Fibroblast of skin of right biceps (primary cell): ENCODE measurements at places on chromosomes 7 and 10.

GRCh38 chr7:151889406-151890354 is 12.8 kb upstream of the PRKAG2 start:
- DNase-seq = no peak

DNA sequence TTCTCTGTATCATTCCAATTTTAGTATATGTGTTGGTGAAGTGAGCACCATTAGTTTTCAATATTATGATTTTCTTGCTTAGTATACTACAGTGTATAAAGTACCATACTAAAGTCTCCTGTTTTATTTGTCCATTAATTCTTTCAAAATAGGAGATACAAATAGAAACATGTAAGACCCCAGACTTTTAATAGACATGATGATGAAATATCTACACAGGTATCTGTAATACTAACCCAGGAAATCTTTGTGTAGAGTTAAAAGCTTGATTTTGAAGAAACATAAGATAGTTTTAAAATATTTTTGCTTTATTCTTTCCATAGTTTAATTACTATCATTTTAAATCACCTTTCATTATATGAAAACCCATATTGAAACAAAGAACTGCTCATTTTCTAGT is 133.8 kb upstream of the WNT16 start:
- DNase-seq = no peak

DNA sequence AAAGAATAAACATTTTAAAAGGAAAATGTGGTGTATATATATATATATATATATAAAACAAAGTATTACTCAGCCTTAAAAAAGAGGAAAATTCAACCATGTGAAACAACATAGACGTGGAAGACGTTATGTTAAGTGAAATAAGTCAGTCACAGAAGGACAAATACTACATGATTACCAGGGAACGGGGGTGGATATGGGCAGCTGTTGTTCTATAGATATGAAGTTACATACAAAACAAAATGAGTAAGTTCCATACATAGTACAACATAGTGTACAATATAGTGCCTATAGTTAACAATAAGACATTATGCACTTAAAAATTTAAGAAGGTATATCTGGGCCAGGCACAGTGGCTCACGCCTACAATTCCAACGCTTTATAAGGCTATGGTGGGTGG is 48.8 kb downstream of the SGMS1 start:
- DNase-seq = no peak

- DNase-seq = no peak
Observed at GRCh38 chr10:110508806-110509544, 11.3 kb downstream of the DUSP5 start.

GRCh38 chr7:41685684-41686083 is 17.2 kb downstream of the INHBA start:
- peak; percentile 72 for DNase-seq

- no peak for DNase-seq
Observed at GRCh38 chr10:132233501-132234085, 46.8 kb downstream of the DPYSL4 start.

GRCh38 chr10:90862908-90863514 is 5.2 kb upstream of the HTR7 start:
- DNase-seq = peak; percentile 46

- no peak for DNase-seq
Observed at GRCh38 chr7:102819151-102819550, 70.4 kb downstream of the FAM185A start.

DNA sequence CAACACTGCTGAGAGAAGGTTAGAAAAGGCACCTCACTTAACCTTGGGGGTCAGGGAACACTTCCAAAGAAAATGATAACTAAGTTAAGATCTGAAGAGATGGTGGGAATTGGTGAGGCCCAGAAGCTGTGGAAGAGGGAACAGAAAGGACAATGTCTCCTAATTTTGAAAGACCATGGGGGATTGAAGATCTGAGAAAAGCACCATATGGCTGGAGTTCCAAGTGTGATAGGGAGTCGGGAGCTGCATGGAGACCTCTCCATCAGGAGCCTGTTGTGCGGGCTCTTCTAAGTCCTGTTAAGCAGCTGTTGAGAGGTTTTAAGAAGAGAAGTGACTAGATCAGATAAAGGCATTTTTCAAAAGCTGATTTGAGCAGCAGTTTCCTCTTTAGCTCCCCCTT is 254.3 kb downstream of the CDK14 start:
- DNase-seq = no peak

DNA sequence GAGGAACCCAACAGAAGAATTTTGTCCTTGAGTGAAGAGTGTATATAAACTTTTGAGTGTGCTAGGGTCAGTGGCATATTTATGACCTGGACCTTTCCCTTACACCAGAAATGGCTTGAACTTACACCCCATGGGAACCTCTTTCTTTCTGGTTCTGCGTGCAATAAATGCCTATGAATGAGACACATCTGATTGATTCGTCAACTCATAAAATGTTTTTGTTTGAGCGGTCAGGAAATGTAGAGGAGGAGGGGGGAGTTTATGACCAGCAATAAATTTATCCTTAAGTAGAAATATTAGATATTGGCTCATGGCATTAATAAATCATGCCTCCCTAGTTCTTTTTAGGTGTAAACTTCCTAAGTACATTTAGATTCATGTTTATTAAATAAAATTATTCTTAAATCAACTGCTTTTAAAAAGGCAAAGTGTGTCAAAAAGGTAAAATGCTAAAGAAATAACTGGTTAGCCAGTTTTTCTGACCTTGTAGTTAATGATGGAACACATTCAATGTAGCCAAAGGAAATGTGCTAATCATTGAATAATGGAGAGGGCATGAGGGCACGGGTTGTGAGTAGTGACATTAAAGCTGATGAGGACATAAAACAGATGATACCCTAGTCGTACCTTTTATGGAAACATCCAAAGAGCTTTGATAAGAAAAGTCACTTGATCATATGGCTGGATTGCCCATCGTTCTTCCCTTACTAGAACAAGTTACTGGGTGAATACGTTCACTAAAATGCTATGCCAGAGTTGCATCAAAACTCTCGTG is 13.6 kb upstream of the NUP42 start:
- DNase-seq = no peak

DNA sequence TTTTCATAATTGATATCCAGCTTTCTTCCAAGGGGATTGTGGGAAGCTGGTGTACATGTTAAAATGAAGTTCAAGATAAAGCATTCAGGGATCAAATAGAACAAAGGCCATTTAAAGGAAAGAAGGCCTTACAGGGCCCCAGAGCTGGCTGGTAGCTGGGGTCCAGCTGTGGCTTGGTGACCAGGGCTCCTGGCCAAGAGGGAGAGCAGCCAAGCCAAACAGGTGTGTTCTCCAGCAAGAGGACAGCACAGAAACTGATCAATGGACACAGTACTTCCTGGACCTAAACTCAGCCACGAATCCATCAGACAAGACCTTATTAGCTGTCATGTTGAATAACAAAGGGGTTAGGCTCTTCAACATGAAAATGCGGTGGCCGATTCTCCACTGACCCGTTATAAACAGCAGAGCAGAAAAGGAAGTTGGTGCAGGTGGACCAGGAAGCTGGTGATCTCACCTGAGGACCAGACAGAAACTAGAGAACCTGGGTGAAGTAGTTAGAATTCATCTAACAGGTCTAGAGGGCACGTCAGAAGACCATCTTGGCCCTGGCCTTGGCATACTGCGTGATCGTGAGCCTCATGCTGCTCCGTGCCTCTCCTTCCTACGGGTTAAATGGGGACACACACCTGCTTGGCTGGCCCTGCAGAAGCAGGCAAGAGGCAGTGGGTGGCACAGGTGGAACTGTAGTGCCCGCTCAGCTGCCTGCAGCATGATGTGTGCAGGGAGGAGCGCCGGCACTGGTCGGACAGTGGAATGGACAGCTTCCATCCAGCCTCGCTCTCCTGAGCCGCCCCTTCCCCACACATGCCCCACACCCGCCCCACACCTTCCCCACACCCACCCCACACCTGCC is 53.8 kb downstream of the PARP12 start:
- no peak for DNase-seq

- DNase-seq = peak; percentile 20
Observed at GRCh38 chr7:40542982-40543741, 408.4 kb downstream of the SUGCT start.

DNA sequence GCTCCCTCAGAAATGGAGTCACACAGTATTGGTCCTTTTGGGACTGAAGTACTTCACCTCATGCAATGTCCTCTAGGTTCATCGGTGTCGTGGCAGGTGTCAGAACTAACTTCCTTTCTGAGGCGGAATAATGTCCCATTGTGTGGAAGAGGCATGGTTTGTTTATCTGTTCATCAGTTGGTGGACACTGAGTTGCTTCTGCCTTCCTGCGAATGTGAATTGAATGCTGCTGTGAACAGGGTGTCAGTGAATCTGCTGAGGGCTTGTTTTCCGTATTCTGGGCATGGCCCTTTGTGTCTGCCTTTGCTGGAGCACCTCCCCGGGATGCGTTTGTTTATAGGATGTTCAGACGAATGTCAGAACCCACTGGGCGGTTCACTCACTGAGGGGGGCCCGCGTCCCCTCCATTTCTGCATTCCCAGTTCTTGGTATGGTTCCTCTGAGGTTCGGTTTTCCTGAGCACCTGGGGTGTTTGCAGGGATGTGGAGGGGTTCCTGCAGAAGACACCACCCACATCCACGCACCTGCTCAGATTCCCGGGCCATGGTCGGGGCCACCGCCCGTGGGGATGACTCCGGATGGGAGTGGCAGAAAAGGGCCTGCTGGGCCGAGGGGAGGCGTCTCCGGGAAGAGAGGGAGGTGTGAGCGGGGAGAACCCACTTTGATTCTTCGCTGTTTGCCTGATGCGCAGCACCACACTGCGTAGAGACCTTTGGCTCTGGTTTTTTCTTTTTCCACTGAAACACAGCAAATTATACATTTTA is 33.1 kb downstream of the CHST12 start:
- no peak for DNase-seq

DNA sequence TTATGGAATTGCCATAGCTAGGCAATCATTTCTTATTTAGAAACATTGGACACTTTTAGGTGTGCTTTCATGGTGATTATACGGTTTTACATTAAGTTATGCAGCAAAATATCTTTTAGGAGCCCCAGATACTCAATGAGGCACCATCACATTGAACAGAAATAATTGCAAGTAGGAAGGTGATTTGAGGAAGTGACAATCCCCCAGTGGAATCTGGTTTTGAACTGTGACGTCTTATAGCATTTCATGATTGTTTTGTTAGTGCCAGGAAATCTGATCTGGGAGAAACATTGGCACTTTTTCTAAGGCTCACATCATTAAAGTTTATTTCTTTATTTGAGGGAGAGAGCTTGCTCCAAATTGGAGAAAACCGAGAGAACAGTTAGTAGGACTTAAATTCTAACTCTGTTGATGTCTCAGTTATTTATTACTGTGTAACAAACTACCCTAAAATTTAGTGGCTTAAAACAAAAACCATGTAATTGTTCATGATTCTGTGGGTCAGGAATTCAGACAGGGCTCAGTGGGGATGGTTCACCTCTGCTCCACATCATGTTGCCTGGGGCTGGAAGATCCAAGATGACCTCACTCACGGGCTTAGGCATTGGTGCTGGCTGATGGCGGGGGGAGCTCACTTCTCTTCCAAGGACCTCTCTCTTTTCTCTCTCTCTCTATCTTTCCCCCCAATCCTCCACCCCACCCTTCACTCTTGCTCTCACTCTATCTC is 78.2 kb upstream of the STEAP1B start:
- DNase-seq = peak; percentile 72

DNA sequence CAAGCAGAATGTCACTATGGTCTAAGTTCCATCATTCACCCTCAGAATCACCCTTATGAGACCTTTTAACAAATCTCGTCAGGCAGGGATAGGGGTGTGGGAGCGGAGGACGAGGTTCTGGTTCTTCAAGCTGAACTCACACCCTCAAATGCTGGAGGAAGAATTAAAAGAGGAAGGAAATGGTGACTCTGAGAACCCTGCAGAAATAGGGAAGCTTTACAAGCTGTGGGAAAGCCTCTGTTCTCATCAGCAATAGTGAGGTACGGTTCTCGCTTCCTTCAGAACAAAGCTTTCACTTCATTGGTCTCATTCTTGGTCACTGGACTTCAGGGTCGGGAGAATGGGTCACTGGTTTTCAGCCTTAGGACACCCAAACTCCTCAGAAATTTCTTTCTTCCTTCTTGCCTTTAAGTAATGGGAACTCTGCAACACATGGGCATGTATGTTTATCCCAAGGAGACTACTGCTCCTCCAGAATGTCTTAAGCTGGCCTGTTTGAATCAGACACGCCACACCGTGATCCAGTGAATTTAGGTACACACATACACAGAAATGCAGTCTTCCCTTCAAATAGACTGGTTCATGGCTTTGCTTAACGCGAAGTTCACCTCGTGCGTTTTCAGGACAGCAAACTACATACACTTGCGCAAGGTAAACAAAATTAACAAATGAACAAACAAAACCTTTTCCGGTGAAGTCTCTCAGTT is 226.0 kb downstream of the SFMBT2 start:
- DNase-seq = no peak

- DNase-seq = no peak
Observed at GRCh38 chr10:91907914-91908336, 1.4 kb downstream of the FGFBP3 start.

GRCh38 chr7:128194533-128195282 is 46.4 kb upstream of the LEP start:
- DNase-seq = no peak

DNA sequence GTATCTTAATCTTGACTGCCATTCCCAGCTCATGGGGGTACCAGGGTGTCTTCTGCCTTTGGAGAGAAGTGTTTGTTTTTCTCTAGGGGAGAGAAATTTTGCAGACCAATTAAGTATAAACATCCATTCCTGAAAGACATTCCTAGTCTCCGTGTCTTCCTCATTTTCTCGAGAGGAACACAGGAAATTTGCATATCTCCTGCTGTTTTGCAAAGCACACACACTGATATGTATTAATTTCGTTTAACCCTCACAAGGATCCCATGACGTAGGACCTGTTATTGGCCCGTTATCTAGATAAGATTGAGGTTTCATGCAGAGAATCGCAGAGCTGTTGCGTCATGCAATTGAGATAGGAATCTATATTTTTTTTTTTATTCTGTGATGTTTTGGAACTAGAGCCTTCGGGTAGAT is 944 bp downstream of the RHBDD2 start:
- peak; percentile 56 for DNase-seq

- peak; percentile 13 for DNase-seq
Observed at GRCh38 chr7:96426027-96426426, 104.1 kb upstream of the SLC25A13 start.

DNA sequence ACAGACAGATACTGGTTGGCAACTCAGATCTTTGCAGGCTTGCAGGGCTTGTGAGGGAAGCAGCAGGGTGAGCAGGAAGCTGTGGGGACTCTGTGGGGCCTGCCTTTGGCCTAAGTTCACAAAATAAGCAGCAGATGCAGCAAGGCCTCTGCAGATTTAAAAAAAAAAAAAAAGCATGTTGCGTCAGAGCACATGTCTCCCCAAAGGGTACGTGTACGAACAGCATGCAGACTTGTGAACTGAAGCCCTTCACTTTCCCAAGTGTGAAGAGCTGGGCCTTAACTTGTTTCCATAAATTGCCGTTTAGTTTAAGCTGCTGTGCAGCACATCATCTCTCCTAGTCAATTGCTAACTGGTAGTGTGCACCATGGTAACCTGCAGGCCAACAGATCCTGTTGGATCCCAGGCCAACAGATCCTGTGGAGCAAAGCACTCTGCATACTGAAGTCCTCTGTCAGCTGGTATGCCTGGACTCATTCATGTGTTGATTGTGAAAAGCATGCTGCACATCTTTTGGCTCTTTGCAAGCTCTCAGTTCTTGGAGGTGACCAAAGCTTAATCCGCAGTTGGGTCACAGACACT is 10.8 kb upstream of the XPNPEP1 start:
- no peak for DNase-seq

- no peak for DNase-seq
Observed at GRCh38 chr10:110158051-110159005, 49.1 kb upstream of the MXI1 start.

GRCh38 chr10:128373071-128373749 is 247.0 kb upstream of the MKI67 start:
- DNase-seq = no peak
